ENCODE measurements at places on chromosomes 5 and 9. TPM values are rescaled to one million over a fixed set of nuclear protein-coding genes. Genes with fewer than 3 reads are reported as not detected.

GRCh38 chr9:18990494-18990893, 42.5 kb downstream of the SAXO1 start:
- DNase-seq: no peak

Gene TYRP1
- not detected for total RNA-seq

DNA sequence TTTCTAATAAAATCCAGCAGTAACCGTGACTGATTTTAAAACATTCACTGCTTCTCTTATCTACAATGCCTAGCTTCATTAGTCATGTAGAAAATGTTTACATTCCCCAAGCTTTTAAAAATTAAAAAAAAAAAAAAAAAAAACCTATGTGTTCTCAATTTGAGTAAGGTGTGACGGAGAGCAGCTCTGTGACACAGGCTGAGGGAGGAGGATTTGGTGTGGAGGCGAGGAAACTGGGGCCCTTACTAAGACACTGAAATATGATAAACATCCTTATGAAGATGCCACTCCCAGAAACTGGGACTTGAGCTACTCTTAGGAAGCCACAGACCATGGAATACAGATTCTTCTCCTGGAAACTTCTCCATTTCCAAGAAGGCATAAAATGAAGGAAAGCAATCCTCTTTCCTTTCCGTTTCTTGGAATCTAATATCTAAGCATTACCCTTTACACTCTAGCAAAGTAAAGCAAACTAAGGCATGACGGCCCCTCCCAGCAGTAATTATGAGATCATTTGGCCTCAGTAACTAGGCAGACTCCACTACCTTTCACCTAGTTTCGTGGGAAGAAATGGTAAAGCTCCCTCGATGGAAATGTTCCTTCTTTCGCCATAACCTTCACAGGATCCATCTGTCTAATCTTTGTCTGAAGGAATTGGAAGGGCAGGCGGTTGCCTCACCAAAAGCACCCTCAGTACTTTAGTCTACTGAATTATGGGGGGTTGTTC, 23.5 kb downstream of the GRAMD2B start:
- no peak for DNase-seq

GRCh38 chr9:70093944-70094343, 50.3 kb downstream of the MAMDC2 start:
- DNase-seq: no peak

Gene CRB2
- total RNA-seq: 9.8 TPM

Gene ADRA1B
- not detected for total RNA-seq

GRCh38 chr5:68369457-68370125, 154.0 kb downstream of the PIK3R1 start:
- DNase-seq: no peak

Gene NR2F1
- total RNA-seq: not detected

DNA sequence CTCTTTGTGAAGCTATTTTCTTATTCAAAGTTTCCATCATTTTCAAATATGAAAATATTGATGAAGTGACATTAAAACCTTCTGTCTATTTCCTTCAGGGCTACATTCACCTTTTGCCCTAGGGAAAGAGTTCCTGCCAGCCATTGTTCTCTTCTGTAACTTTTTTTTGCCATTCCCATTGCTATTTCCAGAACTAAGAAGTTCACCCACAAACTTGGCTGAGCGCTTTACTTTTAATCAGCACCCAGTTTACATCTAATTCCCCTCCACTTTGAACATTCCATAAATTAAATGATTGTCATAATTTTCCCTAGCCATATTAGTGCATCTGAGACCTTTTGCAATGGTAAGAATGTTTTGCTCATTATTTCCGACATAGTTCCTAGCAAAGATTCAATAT, 4.4 kb downstream of the IL33 start:
- no peak for DNase-seq

DNA sequence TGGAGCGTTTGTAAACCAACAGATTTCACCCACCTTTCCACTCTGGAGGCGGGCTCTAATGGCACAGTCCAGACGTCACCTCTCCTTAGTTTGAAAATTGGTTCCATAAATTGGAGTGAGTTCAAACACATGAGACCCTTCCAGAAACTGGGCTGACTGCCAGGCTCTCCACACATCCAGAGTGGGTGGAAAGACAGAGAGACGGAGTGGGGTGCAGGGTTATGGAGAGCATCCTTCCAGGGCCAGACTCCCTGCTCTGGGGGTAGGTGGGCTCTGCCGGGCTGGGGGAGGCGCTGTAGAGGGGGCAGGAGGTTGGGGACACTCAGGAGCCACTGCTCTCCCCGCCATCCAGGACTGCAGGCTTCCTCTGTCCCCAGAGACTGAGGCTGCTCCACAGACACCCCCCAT, 104.7 kb upstream of the PHYKPL start:
- no peak for DNase-seq

Gene PDGFRB
- total RNA-seq: 11.3 TPM

DNA sequence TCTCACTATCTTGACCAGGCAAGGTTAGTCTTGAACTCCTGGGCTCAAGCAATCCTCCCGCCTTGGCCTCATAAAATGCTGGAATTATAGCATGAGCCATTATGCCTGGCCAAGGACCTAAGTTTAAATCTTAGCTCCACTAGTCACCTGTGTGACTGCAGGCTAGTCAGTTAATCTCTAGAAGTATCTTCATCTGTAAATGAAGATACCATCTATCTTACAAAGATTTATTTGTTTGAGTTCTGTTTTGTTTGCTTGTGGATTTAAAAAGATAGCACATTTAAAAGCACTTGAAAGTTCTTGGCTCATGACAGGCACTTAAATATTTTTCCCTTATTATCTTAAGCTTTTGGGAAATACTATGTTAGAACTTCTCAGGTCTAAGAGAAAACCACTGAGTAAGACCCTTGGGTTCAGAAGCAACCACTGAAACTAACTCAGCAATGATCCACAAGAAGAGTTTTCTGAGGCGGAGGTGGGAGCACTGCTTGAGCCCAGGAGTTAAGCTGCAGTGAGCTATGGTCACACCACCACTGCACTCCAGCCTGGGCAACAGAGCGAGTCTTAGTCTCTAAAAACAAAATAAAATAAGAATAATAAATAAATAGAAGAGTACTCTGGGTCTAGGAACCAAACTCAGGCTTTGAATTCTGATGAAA, 19.1 kb downstream of the TMEM245 start:
- no peak for DNase-seq

DNA sequence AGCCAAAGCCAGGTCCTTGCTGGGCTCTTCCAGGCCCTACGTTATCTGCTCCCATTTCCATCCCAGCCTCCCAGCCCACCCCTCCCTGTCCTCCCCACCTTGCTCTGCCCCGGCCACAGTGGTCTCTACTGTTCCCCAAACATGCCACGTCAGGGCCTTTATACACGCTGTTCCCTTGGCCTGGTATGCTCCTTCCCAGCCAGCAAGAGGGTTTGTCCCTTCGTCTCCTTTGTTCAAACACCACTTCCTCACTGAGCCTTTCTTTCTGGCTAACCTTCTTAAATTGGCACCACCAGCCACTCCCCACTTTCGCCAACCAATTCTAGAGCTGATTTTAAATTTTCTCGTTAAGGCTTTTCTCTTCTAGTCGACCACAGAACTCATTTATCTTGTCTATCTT, 9.8 kb downstream of the SH2D3C start:
- no peak for DNase-seq

Gene PDE6A
- total RNA-seq: not detected

GRCh38 chr5:106522296-106522695, 1148.4 kb downstream of the EFNA5 start:
- no peak for DNase-seq

DNA sequence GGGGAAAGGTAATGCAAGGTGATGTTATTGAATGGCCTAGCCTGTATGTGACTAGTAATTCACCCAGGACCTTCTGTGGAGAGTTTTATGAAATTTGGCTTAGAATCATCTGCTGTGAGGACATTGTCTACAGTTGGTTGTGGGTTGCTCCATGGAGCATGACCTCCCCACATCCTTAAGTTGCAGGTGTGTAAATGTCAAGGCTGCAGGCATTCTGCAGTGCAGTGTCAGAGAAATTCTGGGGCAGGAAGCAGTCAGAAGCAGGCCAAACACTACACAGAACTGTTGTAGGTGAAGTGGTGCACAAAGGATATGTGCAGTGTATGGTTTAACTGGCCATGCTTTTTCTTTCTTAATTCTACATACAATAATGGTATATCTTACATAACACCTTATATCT, 588.3 kb downstream of the EBF1 start:
- DNase-seq: no peak

Gene GLDC
- total RNA-seq: 133 TPM

Gene C9orf50
- not detected for total RNA-seq

Gene SOHLH1
- total RNA-seq: 0.21 TPM

Gene BTNL8
- 0.85 TPM for total RNA-seq

DNA sequence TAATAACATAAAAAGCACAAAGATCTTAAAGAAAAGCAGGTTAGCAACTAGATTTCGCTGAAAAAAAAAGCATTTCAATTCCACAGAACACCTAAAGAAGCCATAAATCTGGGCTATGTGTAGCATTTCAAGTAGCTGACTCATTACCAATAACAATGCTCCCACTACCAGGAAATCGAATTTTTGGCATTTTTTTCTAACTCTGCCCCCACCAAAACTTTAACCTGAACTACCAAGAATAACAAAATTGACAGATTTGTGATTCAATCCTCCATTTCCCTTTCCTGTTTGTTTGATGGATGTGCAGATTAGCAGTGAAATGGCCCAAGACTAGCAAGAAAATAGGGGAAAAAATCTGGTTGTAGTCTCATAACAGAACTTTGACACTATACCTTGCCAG, 180.2 kb downstream of the RASEF start:
- DNase-seq: peak; percentile 66

Gene SLCO6A1
- total RNA-seq: not detected

Gene PCDHB8
- 2.6 TPM for total RNA-seq

Data from GM23338 (cell line).